NCI-H1092 (cell line): ENCODE measurements at places on chromosomes 13 and 19.

GRCh38 chr13:48411147-48411794 is 1.6 kb downstream of the LPAR6 start:
- DNase-seq, result no peak

- DNase-seq, result no peak
Measured at GRCh38 chr13:70835371-70835770, 727.1 kb upstream of the KLHL1 start.

DNA sequence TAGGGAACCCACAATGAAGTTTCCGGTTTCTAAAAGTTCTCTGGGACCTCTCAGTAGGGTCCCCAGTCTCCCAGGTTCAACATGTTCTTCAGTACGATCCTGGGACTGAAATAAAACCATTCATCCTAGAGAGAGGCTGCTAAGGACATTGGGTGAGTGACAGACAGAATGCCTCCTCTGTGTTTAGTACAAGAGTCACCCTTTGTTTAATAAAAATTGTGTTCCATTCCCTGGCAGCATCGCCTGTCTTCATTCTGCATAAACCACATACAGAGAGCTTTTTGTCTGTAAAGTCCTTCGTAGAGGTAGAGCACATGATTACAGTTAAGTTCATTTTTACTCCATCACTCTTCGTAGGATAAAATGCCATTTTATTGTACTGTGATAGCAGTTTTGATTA is 95.3 kb upstream of the GPR12 start:
- DNase-seq, result no peak

DNA sequence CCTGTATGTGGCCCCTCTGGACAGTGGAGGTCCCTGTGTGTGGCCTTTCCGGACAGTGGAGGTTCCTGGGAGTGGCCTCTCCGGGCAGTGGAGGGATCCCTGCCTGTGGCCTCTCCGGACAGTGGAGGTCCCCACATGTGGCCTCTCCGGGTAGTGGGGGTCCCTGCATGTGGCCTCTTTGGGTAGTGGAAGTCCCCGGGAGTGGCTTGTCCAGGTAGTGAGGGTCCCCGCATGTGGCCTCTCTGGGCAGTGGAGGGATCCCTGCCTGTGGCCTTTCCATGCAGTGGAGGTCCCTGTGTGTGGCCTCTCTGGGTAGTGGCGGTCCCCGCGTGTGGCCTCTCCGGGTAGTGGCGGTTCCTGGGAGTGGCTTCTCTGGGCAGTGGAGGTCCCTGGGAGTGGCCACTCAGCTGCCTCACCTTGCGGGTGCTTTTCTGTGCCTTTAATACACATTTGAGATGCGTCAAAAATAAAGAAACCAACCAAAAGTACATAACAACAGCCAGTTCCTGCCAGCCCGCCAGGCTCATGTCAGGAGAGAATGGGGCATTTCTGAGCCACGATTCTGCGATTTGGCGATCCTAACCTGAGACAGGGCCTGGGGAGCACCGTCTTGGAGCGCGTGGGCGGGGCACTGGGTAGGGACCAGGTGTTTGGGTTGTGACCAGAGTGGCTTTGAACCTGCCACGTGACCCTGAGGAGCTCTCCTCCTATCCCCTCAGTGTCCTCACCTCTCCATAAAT is 194.7 kb downstream of the ZNF536 start:
- DNase-seq, result no peak

DNA sequence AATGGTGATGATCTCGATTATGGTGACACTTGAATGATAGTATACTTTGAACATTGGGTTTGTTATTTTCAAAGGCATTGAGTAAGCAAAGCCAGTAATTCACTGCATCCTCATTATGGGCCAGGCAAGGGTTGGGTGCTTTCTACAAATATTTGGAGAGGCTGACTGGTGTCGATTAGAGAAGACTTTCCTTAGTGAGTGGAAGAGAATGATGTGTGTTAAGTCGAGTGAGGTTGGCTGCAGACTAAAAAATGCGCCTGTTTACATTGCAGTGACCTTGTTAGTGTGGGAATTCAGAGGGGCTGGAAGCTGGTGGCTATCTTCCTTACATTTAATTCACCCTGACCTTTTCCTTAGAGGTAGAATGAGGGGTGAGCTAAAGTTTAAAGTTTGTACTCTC is 22.4 kb upstream of the RNF113B start:
- DNase-seq, result peak; percentile 28

DNA sequence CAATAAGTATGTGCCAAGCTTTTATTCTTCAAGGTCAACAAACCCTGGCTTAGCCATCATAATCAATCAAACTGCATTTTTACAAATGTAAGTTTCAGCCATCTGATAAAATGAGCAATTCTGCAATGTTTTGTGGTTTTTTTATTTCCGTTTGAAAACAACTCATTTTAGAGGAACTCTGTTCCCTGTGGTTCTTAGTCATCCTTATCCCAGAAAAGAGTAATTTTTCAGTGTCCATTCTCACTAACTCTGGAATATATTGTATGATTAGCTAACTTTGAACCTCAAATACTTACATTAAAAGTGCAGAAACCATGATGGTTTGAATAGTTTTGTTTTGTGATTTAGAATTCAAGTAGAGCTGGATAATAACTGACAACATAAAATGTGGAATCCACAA is 87.6 kb downstream of the IRS2 start:
- no peak for DNase-seq

- DNase-seq, result no peak
Measured at GRCh38 chr13:100208626-100209025, 119.7 kb downstream of the PCCA start.

- DNase-seq, result no peak
Measured at GRCh38 chr13:65387743-65388347, 1842.3 kb downstream of the PCDH9 start.

GRCh38 chr19:58586133-58586765 is 13.1 kb upstream of the MZF1 start:
- DNase-seq, result no peak

DNA sequence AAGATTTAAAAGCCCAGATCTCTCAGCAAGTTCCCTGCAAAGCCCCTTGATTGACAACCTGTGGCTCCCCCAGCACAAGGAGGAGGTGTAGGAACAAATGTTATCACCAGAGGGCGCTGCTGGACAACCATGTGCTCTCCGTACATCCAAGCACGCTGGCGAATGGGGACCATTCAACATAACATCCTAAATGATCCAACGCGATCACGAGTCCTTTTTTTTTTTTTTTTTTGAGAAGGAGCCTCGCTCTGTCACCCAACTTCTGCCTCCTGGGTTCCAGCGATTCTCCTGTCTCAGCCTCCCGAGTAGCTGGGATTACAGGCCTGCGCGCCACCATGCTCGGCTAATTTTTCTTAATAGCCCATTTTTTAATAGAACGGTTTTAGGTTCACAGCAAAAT is 52.0 kb downstream of the NWD1 start:
- DNase-seq, result peak; percentile 75

DNA sequence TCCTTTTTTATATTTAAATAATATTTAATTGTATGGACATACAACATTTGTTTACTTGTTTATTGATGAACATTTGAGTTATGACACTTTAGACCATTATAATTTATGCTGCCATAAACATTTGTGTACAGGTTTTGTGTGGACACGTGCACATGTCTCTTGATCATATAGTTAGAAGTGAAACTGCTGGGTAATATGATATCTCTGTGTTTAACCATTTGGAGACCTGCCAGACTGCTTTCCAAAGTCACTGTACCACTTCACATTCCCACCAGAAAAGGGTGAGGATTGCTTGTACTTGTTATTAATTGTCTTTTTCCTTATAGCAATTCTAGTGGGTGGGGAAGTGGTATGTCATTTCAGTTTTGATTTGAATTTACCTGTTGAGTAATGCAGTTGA is 145.6 kb upstream of the KLHL1 start:
- peak; percentile 75 for DNase-seq

DNA sequence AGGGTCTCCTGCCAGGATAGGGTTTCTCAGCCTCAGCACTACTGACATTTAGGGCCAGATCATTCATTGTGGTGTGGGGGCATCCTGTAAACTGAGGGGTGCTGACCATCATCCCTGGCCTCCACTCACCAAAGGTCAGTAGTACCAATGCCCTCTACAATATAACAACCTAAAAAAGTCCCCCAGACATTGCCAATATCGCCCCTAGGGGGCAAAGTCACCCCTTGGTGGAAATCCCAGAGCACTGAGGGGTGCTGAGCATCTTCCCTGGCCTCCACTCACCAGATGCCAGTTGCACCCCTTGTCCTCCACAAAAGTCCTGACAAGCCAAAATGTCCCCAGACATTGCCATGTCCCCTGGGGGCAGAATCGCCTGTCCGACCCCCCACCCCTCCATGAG is 21.6 kb downstream of the CPAMD8 start:
- DNase-seq, result no peak

DNA sequence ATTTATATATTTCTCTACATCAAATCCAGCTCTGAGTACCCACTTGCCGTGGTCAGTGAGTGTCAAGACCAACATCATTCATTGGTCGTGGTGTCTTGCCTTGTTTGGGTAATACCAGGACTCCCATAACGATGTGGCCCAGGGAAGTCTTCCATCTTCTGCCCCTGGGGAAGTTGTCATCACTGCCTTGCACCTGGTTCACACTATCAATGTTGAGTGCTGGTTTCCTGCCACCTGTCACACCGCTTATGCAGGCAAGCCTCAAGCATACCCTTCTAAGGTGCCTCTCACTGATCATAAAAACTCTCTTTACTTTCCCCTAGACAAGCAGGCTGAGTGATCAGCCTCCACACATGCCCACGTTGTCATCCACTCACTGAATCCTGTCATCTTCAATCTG is 382.4 kb downstream of the KCTD12 start:
- peak; percentile 50 for DNase-seq

- DNase-seq, result no peak
Measured at GRCh38 chr19:17103177-17103576, 27.6 kb downstream of the MYO9B start.

DNA sequence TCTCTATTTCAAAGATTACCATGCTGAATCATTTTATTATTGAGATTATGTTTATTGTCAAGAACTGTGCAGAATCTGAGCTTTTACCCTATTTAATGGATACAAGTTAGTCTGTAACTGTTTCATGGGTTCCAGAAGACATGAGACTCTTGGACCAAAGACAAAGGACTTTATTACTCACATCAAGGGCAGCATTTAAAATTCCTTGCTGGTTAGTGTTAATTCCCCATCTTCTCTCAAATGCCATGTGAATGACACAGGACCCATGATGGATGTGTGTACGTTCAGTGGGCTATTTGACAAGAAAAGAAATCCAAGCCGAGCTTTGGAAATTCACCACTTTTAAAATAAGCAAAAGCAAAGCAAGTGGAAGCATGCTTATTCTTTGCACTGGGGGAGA is 139.9 kb downstream of the PCDH20 start:
- no peak for DNase-seq

DNA sequence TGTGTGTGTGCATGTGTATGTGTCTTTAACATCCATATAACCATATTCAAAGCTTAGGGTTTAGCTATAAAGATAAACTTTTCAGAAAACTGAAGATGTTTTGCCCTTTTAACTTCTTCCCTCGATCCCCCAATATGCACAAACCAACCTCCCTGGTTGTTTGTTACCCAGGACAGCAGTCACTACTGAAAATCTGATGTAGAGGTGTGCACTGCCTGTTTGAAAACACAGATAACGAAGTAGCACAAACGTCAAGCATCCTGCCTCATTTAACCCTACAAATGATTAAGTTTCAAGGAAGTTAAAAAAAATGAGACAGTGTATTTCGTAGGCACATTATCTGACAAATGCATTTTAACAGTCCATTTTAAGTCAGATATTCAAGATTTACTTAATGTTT is 3.6 kb downstream of the TNFSF11 start:
- DNase-seq, result no peak

GRCh38 chr13:33860526-33860925 is 42.6 kb downstream of the RFC3 start:
- DNase-seq, result no peak

GRCh38 chr13:85241060-85241459 is 558.2 kb downstream of the SLITRK6 start:
- no peak for DNase-seq

- no peak for DNase-seq
Measured at GRCh38 chr19:2288818-2289713, 7.1 kb upstream of the PEAK3 start.

DNA sequence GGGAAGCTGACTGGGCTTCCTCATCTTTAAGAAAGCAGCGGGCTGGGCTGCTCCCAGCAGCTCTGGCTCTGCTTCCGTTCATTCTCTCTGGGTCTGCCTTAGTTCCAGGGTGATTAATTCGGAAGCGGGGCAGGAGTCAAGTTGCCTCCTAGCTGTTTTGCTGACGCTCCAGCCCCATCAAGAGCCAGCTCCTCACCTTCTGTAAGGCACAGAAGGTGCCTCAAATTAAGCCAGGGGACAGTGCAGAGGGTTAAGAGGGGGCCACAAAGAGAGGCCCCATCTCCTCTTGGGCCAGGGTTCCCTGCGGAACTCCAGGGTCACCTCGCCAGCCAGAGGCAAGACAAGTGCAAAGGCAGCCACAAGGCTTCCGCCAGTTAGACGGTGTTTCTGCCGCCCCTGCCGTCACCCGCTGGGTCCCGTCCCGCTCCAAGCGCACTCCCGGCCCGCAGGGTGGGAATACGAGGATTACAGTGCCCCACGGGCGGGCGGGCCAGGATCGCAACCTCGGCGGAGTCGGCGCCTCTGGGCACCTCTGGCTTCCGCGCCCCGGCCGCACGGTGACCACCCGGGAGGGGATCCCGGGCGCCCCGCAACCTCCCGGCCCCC is 508 bp downstream of the SLC15A1 start:
- no peak for DNase-seq

DNA sequence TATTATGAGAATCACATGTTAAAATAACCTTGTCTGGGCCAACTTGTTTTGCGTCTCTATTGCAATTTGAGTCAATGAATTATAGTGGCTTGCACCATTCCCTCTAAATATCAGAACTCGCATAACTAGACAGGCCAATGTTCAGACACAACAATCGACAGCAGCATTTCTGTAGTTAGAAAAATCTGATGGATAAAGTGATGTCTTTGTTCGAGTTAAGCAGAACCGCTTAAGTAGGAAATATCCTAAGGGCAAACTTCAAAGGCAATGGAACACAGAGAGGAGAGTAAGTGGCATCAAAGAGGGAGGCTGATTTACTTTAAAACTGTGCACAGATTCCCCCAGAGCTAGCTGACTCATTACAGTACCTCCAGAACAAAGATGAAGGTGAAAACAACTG is 333.9 kb downstream of the NALCN start:
- no peak for DNase-seq

GRCh38 chr19:9945319-9945966 is 9.1 kb upstream of the OLFM2 start:
- no peak for DNase-seq

- DNase-seq, result no peak
Measured at GRCh38 chr19:41887711-41888382, 4.9 kb downstream of the ARHGEF1 start.

DNA sequence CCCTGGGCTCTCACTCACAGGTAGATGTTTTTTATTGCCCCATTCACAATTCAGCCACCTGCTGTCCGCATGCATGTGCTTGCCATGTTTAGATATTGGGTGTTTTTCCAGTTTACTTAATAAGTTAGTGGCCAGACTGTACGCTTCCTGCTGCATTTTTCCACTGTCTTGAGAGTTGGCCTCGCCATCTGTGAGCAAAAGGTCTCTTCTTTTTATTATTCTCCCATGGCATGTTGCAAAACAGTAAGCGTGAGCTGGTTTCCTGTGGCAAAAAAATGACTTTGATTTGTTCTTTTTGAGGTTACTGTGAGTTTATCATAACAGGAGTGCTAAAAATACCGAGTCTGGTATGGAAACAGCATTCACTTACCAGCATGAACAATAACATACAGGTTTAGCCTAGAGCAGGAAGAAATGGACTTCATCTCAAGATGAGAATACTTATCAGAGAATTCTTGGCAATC is 46.0 kb downstream of the SAE1 start:
- no peak for DNase-seq
